ENCODE measurements at places on chromosomes 7 and 10.

DNA sequence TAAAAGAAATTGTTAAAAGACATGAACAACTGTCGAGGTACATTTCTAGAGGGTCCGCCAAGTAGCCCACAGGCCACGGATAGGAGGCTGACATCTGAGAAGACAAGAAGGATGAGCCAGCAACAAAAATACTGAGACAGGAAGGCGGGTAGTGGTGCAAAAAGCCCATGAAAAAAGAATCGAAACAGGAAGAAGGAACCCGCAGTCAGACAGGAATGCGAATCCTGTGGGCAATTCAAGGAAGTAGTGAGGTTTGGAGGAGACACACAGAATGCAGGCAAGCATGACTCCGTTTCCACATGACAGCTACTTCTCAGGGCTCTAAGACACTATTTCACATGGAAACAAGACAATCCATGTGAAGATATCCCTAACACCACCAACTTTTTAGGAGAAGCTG is 125.2 kb downstream of the DOCK4 start:
- DNase-seq = no peak

DNA sequence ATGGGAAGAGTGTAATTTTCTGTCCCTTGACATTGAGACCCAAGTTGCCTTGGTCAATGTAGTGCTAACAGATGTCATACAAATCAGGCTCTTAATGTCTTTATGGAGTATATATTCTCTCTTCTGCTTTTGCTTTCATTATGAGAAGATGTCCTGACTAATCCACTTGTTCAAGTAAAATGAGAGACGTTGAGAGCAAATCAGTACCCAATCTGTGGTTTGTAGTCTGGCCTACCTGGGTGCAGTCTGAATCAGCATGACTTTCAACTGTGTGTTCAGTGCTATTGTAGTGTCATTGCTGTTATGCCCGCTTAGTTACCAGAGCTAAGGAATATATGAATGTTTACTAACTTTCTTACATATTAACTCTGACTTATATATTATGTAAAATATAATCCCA is 612.4 kb downstream of the ANKRD7 start:
- DNase-seq = no peak

- no peak for DNase-seq
Observed at GRCh38 chr7:2717293-2718261, 29.6 kb downstream of the AMZ1 start.

DNA sequence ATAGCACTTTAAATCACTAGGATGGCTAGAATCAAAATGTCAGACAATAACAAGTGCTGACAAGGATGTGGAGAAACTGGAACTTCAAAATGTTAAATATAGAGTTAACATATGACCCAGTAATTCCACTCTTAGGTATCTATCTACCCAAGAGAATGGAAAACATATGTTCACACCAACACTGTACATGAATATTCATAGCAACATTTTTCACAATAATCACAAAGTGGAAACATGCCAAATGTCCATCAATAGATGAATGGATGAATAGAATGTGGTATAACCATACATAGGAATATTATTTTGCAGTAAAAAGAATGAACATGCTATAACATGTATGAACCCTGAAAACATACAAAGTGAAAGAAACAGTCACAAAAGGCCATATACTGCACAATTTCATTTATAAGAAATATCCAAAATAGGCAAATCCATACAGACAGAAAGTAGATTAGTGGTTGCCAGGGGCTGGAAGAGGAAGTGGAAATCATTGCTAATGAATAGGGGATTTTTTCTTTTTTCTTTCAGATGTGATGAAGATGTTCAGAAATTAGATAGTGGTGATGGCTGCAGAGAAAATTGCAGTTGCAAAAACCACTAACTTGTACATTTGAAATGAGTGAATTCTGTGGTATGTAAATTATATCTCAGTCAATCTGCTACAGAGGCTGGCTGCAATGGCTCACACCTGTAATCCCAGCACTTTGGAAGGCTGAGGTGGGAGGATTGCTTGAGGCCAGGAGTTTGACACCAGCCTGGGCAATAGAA is 93.0 kb downstream of the CPVL start:
- DNase-seq = no peak

DNA sequence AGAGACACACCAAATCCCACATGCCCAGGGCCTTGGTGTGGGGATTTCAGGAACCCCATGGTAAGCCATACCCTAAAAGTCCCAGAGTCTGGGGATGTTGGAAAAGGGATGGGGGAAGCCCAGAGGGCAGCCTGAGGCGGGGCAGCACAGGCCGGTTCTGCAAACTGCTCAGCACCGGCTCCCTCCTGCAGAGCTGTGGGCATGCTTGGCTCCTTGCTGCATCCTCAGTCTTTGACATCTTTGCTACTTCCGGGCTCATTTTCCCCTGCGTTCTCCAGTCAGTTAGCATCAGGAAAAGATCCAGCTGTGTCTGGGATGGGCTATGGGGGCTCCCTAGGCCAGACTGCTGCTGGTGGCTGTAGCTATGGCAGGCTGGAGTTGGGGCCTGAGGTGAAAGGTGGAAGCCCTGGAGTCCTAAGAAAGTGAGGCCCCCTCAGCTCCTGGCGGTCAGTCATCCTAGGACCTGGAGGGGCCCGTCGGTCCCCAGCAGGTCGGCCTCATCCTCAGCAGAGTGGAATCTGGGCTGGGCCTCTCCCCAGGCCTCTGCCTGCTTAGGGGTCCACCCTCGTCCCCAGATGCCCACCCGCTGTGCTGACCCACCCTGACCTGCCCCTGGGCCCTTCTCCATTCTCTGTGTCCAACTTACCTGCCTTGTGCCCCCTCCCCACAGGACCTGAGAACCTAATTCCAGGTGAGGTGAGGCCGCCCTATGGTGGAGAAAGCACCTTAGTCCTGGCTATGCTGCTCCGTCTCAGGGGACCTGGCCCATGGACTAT is 9.3 kb downstream of the TBATA start:
- DNase-seq = no peak

- no peak for DNase-seq
Observed at GRCh38 chr10:17657103-17657500, 13.2 kb downstream of the STAM start.

- DNase-seq = no peak
Observed at GRCh38 chr10:103923502-103923901, 5.5 kb upstream of the STN1 start.

DNA sequence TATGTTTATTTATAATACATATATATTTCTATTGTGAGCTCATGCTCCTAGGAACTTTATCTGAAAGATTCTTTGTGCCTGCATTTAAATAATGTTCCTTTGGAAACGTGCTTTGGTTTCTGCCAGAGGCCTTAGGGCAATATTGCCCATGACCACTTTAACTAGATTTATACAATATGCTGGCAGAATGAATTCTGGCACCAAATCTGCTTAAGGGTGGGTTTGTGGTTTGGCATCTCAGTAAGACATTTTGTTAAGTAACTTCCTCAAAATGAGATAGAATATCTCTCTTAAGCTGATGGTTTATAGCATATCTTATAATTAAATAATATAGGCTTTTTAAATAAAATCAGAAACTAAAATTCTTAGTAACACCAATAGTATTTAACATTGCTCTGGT is 252.9 kb downstream of the RNLS start:
- no peak for DNase-seq

All from stimulated activated CD8-positive, alpha-beta memory T cell treated with anti-CD3 and anti-CD28 coated beads, Interleukin-2, amount 100 ng/mL, for 1 hour (primary cell).